ENCODE measurements at places on chromosomes 13 and 19.

DNA sequence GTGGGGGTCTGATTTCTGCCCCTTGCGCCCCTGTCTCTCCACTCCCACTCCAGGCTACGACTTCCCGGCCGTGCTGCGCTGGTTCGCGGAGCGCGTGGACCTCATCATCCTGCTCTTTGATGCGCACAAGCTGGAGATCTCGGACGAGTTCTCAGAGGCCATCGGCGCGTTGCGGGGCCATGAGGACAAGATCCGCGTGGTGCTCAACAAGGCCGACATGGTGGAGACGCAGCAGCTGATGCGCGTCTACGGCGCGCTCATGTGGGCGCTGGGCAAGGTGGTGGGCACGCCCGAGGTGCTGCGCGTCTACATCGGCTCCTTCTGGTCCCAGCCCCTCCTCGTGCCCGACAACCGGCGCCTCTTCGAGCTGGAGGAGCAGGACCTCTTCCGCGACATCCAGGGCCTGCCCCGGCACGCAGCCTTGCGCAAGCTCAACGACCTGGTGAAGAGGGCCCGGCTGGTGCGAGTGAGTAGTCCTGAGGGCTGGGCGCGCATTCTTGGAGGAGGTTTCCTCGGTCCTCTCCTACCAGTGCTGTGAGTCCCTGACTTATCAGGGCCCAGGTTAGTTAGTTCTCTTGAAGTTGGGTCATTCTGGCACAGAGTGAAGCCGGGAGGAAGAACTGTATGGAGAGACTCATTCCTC lies 12.7 kb downstream of the EHD2 start:
- DNase-seq: no peak

DNA sequence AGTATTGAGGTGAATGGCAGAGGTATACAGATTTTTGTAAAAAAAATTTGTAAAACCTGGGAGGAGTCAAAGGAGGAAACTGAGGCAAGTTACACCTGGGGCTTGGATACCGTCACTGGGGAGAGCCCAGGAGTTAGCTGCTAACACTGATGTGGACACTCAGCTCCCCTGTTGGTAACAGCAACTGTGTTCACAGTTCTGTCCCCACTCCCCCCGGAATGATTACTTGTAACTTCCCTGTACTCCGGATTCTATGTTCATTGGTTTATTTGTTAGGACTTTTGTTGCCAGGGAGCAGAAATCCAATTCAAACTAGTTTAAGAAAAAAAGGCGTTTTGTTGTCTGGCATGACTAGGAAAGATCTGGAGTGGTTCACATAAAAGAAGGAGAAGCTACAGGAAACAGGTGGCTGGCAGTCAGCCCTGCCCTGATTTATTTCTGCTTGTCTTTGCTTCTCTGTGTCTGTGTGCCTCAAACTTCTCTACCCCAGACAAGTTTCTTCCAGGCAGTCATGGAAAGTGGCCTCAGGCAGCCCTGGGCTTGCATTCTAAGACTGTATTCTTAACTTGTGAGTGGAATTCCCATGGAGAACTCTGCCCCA lies 2.3 kb upstream of the GPR12 start:
- no peak for DNase-seq

- no peak for DNase-seq
These were observed 6.8 kb downstream of the RASA3 start for GRCh38 chr13:114125589-114125988.

DNA sequence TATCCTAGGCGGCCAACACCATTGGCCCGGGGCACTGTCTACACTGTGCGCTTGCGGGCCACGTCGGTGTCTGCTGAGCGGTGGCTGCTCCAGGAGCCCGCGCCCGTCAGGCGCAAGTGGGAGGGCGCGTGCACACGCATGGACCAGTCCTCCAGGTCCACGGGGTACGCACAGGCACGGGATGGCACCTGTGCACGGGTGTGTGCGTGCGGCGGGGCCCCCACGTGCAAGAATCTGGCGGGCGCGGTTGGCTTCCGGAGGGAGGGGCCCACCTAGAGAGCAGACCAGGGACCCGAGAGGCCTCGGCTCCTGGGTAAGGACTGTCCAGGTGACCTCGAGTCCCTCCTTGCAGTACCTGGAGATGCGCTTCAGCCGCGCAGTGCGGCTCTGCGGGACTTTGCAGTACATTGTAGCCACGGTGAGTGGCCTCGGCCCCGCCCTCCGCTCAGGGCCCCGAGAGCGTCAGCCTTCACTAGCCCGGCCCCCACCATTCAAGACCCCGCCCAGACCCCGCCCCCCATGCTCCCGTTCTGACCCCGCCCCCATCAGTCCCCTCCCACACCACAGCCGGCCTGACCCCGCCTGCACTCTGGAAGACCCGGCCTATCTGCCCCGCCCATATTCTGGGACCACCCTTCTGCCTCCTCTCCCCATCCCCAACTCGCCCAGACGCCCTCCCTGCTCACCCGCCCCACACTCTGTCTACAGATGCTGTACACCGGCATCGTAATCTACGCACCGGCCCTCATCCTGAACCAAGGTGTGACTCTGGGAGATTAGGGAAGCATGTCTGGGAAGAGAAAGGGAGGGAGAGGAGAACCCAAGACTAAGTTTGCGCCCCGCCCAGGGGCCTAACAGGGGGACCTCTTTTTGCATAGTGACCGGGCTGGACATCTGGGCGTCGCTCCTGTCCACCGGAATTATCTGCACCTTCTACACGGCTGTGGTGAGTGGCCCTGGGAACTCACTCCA lies 2.3 kb downstream of the SLC5A5 start:
- DNase-seq: peak; percentile 53

DNA sequence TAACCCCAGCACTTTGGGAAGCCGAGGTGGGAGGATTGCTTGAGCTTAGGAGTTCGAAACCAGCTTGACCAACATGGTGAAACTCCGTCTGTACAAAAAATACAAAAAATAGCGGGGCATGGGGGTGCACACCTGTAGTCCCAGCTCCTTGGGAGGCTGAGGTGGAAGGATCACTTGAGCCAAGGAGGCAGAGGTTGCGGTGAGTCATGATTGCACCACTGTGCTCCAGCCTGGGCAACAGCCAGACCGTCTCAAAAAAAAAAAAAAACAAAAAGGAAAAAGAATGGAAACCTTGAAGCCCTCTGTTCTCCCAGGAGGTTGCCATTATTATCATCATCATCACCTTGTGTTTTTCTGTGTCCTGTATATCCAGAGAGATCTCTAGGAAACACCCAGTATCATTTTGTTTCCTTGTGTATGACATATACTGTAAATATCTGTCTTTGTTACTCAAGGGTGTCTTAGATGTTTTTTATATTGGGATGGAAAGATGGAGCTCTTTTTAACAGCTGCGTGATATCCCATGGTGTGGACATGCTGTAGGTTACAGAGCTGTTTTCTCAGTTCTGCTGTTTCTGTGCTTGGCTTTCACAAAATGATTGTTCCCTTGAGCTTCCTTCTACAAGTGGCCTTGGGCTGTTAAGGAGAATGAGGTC lies 11.8 kb downstream of the CHAF1A start:
- no peak for DNase-seq

DNA sequence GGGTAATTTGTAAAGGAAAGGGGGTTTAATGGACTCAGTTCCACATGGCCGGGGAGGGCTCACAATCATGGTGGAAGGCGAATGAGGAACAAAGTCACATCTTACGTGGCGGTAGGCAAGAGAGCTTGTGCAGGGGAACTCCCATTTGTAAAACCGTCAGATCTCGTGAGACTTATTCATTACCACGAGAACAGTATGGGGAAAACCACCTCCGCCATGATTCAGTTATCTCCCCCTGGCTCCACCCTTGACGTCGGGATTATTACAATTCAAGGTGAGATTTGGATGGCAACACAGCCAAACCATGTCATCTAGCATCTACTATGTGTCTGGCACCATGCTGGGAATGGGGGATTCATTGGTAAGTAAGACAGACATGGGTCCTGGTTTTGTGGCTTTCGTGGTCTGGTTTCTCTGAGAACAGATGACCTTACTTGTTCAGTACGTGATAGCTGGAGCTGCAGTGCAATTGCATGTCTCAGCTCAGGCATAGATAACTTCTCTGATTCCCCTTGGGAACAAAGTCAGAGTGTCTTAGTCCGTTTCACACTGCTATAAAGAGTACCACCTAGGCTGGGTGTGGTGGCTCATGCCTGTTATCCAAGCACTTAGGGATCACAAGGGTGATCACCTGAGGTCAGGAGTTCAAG lies 8.3 kb downstream of the ZNF554 start:
- no peak for DNase-seq

DNA sequence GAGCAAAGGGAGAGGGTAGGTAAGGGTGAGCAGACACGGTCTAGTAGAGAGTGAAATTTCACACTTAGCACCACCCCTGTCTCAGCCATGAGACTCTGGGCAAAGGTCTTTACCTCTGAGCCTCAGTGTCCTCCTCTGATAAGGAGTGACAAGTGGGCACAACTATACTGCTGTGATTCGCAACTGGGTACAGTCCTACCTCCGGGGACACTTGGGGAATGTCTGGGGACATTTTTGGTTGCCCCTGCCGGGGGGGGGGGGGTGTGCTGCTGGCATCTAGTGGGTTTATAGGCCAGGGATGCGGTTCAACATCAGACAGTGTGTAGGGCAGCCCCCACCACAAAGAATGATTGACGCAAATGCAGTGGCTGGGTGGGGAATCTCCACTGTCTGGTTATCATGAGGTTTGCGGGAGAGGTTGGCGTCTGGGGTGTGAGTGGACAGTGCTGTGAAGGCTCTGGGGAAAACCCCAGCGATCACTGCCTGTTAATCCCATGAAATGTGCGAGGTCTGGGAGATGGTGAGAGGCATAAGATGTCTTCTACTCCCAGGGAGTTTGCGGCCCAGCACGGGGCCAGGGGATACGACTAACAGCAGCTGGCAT lies 4.3 kb downstream of the NACC1 start:
- DNase-seq: no peak

- peak; percentile 94 for DNase-seq
These were observed at the start of gene B3GNT8 for GRCh38 chr19:41426952-41427646. Gene B3GNT8, minus strand, starts transcription at chr19:41427374. Its CDS starts 596 bp downstream, at chr19:41426778.

- DNase-seq: no peak
These were observed 1.4 kb downstream of the CLASRP start for GRCh38 chr19:45040059-45040771.

DNA sequence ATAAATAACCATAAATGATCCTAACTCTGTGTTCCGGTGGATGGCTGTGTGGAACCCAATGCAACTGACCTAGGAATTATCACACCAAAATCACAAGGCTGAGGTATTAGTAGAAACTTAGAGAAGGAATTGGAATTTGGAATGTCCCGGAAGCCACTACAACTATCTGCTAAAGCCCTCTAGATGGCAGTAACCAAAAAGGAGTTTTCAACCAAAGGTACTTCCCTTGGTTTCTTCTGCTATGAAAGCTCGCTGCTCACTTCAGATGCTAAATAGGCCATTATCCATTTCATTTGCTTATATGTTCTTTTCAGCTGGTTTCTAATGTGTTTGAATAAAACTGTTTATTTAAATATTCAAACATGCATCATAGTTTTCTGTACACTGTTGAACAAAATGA lies 1589.1 kb upstream of the SPRY2 start:
- no peak for DNase-seq

DNA sequence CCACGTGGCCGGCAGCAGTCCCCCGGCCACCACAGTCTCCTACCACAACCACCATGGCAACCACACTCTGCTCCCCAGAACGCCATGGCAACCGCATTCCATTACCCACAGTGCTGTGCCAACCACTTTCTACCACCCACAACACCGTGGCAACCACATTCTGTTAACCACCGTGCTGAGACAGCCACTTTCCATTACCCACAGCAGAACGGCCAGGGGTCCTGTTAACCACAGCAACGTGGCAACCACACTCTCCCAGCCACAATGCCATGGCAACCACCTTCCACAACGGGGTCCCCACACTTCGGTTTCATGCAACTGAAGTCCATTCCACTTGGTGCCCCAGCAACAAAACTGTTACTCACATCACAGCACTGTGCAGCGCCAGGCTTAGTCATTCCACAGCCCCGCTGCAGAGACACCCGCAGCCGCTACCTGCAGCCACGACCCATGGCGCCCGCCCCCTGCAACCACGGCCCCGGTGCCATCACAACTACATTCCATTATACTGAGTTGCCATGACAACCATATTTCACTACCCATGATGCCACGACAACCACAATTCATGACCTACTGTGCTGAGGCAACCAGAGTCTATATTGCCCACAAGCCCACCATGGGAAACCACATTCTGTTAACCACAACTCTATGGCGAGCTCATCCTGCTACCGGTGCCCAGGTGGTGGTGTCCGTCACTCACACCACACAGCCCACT lies 10.0 kb downstream of the DPF1 start:
- no peak for DNase-seq

DNA sequence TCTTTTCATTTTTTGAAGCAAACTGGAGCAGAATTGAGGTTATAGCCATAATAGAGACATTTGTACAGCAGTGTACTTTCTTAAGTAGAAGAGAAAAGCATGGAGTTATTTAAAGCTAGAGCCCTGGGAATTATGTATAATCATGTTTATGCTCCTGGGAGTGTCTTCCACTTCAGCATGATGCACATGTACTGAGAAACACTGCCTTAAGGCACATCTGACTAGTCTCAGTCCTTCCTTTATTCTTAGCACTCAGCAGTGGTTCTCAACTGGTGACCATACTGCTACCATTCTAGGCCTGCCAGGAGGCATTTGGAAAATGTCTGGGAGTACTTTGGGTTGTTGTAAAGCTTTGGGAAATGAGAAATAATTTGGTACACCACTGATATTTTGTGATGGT lies 45.8 kb downstream of the VWA8 start:
- no peak for DNase-seq

DNA sequence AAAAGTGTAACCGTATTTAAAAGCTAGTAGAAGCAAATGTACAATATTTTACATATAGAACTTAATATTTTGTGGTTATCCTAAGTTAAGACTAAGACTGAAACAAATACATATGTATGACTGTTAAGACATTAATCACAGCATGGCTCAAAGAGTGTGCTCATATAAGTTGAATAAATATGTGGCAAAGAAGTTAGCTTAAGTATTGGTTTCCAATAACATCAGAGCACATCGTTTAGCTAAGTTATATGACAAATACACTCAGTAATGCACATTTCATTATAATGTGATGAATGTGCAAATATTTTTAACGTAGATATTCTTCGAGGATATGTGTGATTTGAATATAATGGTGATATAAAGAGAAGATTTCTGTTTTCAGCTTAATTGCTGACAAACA lies 253.8 kb downstream of the SLITRK5 start:
- DNase-seq: no peak

- DNase-seq: no peak
These were observed 21.9 kb upstream of the WTIP start for GRCh38 chr19:34459614-34460013.

- no peak for DNase-seq
These were observed 45.4 kb upstream of the GPR183 start for GRCh38 chr13:99352351-99353245.

DNA sequence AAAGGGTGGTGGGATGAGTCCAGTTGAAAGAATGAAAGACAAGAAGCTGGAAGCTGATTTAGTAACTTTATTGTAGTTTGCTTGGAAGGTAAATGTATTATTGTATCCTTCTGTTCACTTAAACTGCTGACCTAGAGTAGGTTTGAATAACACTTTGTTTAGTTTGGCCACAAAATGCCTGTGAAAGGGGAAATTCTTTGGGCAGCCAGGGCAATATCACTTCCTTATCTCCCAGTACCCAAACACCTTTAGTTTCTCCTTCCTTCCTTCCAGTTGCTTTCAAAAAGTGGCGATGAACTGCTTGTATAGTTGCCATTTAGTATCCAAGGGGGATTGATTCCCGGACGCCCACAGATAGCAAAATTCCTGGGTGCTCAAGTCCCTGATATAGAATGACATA lies 120.1 kb downstream of the PAN3 start:
- DNase-seq: no peak

All from transverse colon (tissue), 4 donors.